Osteoblast (primary cell): ENCODE measurements at places on chromosomes 1 and 21. TPM values are rescaled to one million over a fixed set of nuclear protein-coding genes. Genes with fewer than 3 reads are reported as not detected.
A peak's percentile ranks its signal among the peaks of the same experiment; 100 is the strongest.

GRCh38 chr1:210328032-210328745 is 513 bp upstream of the HHAT start:
- DNase-seq: peak; percentile 47

- DNase-seq: peak; percentile 64
Observed at GRCh38 chr1:202046748-202047708, 36.6 kb downstream of the ELF3 start.

DNA sequence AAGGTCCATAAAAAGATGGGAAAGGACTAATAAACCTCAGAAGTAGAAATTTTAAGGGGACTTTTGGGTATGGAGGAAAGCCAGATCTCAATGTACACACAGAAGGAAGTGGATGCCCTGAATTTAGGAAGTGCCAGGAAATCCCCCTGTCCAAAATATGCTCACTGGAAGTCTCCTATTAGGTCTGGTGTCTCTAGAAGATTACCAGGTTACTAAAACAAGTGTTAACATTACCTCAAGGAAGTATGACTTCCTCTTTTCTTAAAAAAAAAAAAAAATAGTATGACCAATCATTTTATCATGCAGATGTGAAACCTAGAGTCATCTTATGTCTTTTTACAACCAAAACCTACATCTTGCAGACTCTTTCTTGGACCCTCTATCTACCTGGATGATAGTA is 30.7 kb downstream of the CD58 start:
- DNase-seq: no peak

Gene OR2T27
- not detected in 2 replicates for total RNA-seq

Gene ZMYND12
- 0.88 and 3.3 TPM in 2 replicates for total RNA-seq

Gene SELL
- under 0.01 TPM in 2 replicates for total RNA-seq
